Activated CD4-positive, CD25-positive, alpha-beta regulatory T cell treated with anti-CD3 and anti-CD28 coated beads, Interleukin-2, amount 50 U/mL, for 24 hours (primary cell): ENCODE measurements at places on chromosomes 2 and 18.

- no peak for ATAC-seq
These were observed 85.8 kb upstream of the NDUFV2 start for GRCh38 chr18:9016633-9017166.

- no peak for ATAC-seq
These were observed 326.8 kb downstream of the DYSF start for GRCh38 chr2:71780162-71780561.

- no peak for ATAC-seq
These were observed 61.4 kb upstream of the RTN4 start for GRCh38 chr2:55111570-55112228.

DNA sequence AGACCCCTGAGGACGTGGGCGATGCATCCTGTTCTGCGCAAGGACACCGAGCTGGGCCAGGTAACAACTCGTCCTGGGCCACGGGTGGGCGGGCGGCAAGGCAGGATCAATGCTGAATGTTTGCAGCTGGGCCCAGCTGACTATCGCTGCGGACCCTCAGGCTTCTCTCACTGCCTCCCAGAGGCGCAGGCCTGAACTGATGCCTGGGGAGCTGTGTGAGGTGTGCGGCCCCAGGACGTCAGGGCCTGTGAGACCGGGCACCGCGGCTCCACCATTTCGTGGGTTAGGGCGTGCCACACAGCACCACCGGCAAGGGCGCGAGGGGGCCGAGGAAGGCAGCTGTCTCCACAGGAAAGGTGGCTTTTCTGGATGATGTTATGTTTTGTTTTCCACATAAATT is 307.4 kb downstream of the NDUFA10 start:
- no peak for ATAC-seq

- ATAC-seq, result no peak
These were observed 129.1 kb upstream of the MMADHC start for GRCh38 chr2:149716687-149717086.

DNA sequence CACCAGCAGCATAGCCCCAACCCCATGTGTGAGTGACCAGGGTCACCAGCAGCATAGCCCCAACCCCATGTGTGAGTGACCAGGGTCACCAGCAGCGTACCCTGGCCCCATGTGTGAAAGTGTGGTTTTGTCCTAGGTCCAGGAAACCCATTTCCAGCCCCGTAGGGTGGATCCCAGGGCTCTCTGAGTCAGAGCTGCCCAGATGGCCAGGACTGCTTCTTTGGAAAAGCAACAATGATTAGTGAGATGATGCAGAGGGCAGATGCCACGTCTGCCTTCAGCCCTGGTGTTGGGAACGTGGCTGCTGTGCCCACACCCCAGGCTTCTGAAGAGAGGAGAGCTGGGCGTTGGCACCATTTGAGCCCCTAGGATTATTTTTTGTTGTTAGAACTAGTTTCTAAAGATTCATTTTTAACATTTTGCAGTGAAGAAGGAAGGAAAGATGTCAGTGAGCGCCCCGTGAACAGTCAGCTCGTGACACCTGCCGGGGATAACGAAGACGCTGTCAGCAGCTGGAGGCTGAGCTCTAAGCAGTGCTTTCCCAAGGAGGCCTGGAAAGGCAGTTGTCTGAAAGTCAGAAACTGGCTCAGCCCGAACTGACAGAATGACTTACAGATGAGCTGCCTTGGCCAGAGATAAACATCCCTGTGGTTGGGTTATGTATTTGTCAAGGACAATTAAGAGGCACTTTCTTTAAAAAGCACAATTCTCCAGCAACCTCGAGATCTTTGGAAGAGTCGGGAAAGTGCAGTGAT is 32.1 kb upstream of the KCNG2 start:
- ATAC-seq, result no peak

GRCh38 chr2:121005453-121005852 is 269.8 kb downstream of the GLI2 start:
- ATAC-seq, result no peak

DNA sequence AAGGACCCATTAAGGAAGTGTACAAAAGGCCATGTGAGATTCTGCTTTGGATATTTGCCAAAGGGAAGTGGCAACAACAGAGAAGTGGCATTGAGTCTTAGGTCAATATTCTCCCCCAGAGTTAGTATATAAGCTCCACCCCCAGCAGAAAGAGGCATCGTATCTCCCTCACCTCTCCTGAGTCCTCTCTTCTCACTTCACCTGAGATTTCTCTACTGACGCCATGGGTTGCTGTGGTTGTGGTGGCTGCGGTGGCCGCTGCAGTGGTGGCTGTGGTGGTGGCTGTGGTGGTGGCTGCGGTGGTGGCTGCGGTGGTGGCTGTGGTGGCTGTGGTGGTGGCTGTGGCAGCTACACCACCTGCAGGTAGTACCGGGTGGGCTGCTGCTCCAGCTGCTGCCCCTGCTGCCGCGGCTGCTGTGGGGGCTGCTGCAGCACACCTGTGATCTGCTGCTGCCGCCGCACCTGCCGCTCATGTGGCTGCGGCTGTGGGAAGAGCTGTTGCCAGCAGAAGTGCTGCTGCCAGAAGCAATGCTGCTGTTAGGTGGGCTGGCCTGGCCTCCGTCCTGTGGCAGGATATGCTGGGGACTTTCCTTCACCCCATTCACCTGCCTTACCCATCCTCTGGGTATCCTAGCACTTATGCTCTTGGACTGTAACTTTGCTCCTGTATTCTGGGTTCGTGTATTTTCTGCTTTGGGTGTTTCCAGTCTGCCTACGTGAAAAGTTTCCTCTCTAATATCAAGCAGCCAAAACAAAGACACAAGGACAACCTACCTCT is 5.9 kb downstream of the SCYGR3 start:
- ATAC-seq, result no peak
